A549 treated with CpdA at 1 μM for 4 hours (cell line): ENCODE measurements at places on chromosomes 6 and 20. TPM values are rescaled to one million over a fixed set of nuclear protein-coding genes. Genes with fewer than 3 reads are reported as not detected.

Gene OR2J3
- total RNA-seq = not detected in 5 replicates

Gene SLC22A7
- not detected in 5 replicates for total RNA-seq

Gene OPN5
- not detected in 5 replicates for total RNA-seq

Gene CTCFL
- total RNA-seq = 0.12 TPM in 1 of 5 replicates, not detected in the others

Gene SLC35F1
- total RNA-seq = 0.01 TPM in 1 of 5 replicates, not detected in the others

Gene IRF4
- total RNA-seq = 0.08 to 0.30 TPM (median 0.14 TPM) in 5 replicates

Gene ARMC12
- 0.23 to 0.47 TPM (median 0.32 TPM) in 4 of 5 replicates, not detected in the other for total RNA-seq
